Activated CD4-positive, alpha-beta memory T cell treated with anti-CD3 and anti-CD28 coated beads for 36 hours (primary cell): ENCODE measurements at places on chromosomes 2 and 18. TPM values are rescaled to one million over a fixed set of nuclear protein-coding genes. Genes with fewer than 3 reads are reported as not detected.

The DSC2 gene
- total RNA-seq: not detected

The HTR2B gene
- not detected for total RNA-seq

The ANO7 gene
- 1.4 TPM for total RNA-seq

The CSRNP3 gene
- total RNA-seq: not detected

The PLGLB1 gene
- 0.36 TPM for total RNA-seq

DNA sequence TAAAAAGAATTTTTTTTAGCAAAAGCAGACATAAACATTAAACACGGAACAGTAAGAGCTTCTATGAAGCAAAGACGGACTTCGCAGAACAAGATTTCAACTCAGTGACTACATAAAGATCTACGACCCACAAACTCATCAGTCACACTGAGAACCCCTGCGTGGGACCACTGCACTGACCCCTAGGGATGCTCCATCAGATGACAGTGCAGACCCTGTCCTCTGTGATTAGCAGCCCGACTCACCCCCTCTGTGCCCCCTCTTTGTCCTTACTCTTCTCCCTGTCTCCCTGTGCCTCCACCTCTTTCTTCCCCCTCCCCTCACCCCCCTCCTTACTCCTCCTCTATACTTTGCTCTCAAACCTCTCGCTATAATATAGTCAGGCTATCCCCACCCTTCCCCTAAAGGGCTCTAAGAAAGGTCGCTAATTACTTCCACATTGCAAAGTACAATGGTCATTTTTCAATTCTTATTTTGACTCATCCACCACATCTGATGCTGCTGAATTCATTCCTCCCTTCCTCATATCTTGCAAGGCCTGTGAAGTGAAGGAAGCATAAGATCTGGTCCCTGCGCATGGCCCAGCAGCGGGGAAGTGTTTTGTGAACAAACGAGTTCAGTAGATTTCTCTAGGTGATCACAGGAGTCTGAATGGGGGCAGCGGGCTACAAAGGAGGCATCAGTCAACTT, 89.3 kb downstream of the CABYR start:
- peaks cover 8% of the 10 kb centered on the region for H3K27me3 ChIP-seq
- H3K36me3 ChIP-seq: no peaks in the 10 kb centered on the region
- H3K4me3 ChIP-seq: no peak overlapping the region
- DNase-seq: no peak

- no peak for DNase-seq
- peaks cover 14% of the 10 kb centered on the region for H3K36me3 ChIP-seq
- H3K4me1 ChIP-seq: peaks cover 46% of the 10 kb centered on the region
- no peak overlapping the region for H3K27ac ChIP-seq
- H3K27me3 ChIP-seq: no peaks in the 10 kb centered on the region
- no peak overlapping the region for H3K4me3 ChIP-seq
Measured at GRCh38 chr18:36045241-36045991, 21.9 kb downstream of the RPRD1A start.

DNA sequence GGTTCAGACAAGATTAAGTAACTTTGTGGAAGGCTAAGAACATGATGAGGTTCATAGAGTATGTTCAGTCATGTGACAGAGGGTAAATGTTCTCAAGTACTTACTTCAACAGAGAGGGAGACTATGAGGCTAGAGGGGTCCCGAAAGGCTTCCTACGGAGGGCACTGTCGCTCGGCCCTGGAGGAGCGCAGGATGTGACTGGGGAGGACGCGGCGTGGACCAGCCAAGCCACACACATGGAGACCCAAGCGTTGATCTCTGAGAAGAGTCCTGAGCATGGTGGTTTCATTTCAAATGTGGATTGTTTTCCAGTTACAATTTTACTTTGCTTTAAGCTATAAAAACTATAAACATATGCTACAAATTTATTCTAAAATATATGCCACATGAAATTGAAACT, 227.5 kb downstream of the PTGR3 start:
- no peak overlapping the region for H3K4me3 ChIP-seq
- no peaks in the 10 kb centered on the region for H3K4me1 ChIP-seq
- H3K36me3 ChIP-seq: peaks cover 5% of the 10 kb centered on the region
- H3K27me3 ChIP-seq: no peaks in the 10 kb centered on the region
- no peak overlapping the region for H3K27ac ChIP-seq

DNA sequence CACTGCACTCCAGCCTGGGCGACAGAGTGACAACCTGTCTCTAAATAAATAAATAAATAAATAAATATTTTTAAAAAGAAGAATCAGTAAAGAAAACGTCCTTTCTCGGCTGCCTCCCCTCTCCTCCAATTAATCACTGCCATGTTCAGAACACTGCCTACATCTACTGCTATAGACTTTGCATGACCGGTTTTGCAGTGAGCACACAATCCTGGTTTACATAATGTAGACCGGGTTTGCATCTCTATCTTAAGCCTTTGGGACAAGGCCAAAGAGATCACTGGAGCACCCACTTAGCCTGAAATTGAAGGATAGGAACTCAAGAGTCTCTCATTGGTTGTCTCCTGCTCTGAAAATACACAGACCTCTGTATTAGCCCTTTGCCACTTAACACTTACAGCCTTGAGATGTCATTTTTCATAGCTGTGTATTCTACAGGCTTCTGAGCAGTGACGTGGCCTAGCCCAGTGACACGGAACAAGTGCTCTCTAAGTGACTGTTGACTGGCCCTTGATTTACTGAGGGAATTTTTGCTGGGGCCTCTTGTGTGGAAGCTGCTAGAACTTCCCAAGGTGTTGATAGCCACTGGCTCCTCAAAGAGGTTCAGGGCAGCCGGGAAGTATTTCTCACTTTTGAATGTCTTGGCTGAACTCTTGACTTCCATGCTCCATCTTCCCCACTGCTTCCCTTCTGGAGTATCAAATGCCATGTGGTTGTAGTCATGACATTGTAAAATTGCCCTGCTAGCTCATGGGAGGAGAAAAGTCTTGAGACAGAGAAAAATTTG, 45.3 kb upstream of the CCBE1 start:
- H3K27me3 ChIP-seq: no peaks in the 10 kb centered on the region
- no peak for DNase-seq
- no peaks in the 10 kb centered on the region for H3K4me1 ChIP-seq

GRCh38 chr2:68357605-68358337, 7.3 kb upstream of the PLEK start:
- no peak for DNase-seq
- no peak overlapping the region for H3K4me3 ChIP-seq
- peaks cover 10% of the 10 kb centered on the region for H3K4me1 ChIP-seq
- no peak overlapping the region for H3K27ac ChIP-seq
- H3K36me3 ChIP-seq: no peaks in the 10 kb centered on the region

- H3K36me3 ChIP-seq: no peaks in the 10 kb centered on the region
- no peak for DNase-seq
- H3K27ac ChIP-seq: no peak overlapping the region
Measured at GRCh38 chr18:73690222-73690621, 457.4 kb downstream of the FBXO15 start.

- peaks cover 4% of the 10 kb centered on the region for H3K4me1 ChIP-seq
- no peak overlapping the region for H3K27ac ChIP-seq
- no peak for DNase-seq
- no peaks in the 10 kb centered on the region for H3K36me3 ChIP-seq
Measured at GRCh38 chr2:64363848-64364247, 90.1 kb upstream of the LGALSL start.

GRCh38 chr18:50656396-50656795, 96.5 kb downstream of the MAPK4 start:
- no peaks in the 10 kb centered on the region for H3K4me1 ChIP-seq
- no peak overlapping the region for H3K4me3 ChIP-seq
- H3K27ac ChIP-seq: no peak overlapping the region
- no peak for DNase-seq
- H3K27me3 ChIP-seq: no peaks in the 10 kb centered on the region

GRCh38 chr2:88350331-88351248, 101.9 kb downstream of the FOXI3 start:
- peaks cover 2% of the 10 kb centered on the region for H3K4me1 ChIP-seq
- H3K4me3 ChIP-seq: peak overlapping the region; percentile 55
- H3K36me3 ChIP-seq: no peaks in the 10 kb centered on the region

GRCh38 chr2:186425576-186425975, 60.5 kb upstream of the ZC3H15 start:
- no peak for DNase-seq
- no peak overlapping the region for H3K27ac ChIP-seq
- H3K36me3 ChIP-seq: no peaks in the 10 kb centered on the region
- peaks cover 10% of the 10 kb centered on the region for H3K4me1 ChIP-seq
